Foreskin melanocyte (primary cell): ENCODE measurements at places on chromosomes 5 and 9.

GRCh38 chr9:91714020-91714806 lies 235.8 kb downstream of the ROR2 start:
- DNase-seq: no peak

DNA sequence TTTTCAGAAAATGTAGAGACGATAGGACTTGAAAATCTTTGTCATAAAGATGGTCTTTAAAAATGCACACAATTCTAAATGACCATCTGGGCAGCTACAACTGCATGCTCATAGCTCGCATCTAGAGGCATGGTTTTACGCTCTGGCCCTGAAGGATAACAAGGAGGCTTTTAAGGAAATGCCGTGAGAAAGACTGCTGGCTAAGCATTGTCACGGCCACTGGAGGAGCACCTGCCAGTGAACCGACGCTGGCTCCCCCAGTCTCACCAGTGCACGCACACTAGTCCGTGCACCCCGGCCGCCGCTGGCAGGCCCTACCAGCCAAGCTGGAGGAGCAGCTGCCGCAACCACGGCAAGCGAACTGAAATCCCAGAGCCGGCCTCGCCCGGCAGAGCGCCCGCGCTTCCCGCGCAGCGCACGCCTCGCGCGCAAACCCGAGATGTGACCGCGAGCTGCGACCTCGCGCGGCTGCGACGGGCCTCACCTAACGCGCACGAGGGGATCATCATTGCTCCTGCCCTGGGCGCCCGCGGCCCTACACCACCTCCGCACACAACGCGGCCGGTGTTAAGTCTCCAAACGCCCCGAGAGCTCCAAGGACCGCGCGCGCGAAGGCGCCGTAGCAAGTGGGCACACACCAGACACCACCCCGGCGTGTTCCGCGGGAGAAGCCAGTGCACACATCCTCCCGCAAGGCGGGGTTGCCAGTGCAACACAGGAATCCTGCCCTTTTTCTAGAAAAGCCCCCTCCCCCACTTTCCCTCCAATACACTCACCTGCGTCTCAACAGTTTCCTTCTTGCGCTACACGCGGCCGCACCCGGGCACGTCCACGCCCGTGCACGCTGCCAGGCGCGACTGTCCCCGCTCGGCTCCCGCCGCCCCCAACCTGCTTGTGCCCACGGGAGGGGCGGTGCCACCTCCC lies 5.3 kb downstream of the ELAVL2 start:
- no peak for DNase-seq

GRCh38 chr5:81961651-81962440 lies 10.0 kb upstream of the ATG10 start:
- DNase-seq: no peak

GRCh38 chr5:117829646-117830045 lies 1158.7 kb downstream of the DTWD2 start:
- DNase-seq: no peak

- no peak for DNase-seq
These were observed 180.8 kb downstream of the ASTN2 start for GRCh38 chr9:117234103-117234502.

- DNase-seq: no peak
These were observed 43.7 kb downstream of the BICD2 start for GRCh38 chr9:92720807-92721535.

- no peak for DNase-seq
These were observed 161.9 kb downstream of the MAPKAP1 start for GRCh38 chr9:125544988-125545651.

DNA sequence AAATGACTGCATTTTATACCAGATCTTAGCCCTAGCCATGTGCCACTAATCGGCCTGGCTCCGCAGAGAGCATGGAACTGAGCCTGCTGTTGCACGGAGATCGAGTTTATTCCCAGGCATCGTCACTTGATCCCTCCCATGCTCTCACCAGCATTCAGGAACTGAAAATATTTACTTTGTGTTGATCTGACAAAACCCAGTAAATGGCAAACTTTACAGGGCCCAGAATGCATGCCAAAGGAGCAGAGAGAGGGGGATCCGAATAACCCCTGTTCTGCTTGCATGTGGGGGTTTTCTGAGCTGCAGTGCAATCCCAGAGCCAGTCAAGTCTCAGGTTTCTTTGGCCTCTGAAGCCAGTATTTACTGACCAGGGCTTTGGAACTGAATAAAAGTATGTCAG lies 87.3 kb downstream of the GAS1 start:
- no peak for DNase-seq

DNA sequence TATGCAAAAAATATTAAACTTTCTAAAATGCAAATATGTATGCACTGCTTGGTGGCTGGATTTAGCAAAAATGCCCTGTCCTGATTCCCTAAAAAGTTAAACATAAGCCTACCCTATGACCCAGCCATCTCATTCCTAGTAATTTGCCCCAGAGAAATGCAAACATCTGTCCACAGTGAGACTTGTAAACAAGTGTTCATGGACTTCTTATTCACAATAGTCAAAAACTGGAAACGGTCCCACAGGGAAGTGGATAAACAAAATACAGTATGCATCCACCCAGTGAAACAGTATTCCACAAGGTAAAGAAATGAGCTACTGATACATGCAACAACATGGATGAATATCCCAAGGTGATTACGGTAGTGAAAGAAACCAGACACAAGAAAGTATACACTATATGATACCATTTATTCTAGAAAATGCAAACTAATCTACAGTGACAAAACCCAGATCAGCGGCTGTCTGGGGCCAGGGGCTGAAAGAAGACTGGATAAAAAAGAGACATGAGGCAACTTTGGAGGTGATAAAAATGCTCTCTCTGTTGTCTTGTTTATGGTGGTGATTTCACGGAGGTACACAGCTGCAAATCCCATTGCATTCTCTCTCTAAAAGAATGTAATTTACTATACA lies 277.3 kb downstream of the GLIS3 start:
- no peak for DNase-seq

- no peak for DNase-seq
These were observed 267.1 kb downstream of the SPATA31D1 start for GRCh38 chr9:82255481-82256176.

DNA sequence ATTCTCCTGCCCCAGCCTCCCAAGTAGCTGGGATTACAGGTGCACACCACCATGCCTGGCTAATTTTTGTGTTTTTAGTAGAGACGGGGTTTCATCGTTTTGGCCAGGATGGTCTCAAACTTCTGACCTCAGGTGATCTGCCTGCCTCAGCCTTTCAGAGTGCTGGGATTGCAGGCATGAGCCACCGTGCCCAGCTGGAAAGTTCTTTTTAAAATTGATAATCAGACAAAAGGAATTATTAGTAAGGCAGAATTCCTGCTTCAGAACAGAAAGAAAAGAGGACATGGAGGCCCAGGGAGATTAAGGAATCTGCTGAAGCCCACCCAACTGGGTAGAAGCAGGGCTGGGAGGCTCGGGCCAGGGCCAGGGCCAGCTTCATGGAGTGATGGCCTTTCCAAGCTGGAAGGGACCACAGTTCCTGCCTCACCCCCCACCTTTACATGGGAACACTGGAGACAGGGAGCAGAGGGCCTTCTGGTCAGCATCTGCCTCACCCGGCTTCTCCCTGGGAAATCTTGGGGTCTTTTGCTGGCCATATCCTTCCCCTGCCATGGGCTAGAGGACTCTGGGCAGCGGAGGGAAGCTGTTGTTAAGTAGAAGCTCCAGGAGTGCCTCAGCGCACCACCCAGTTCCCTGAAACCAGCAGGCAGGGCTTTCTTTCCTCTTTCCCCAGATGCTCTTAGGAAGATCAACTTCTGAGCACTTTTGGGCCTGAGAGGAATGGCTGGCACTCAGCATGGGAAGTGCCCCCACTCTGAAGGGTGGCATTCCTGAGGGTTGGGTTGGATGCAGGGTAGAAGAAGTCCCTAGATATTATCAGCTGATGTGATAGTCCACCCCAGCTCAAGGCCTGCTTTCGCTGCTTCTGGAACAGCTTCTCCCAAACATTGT lies 70.1 kb downstream of the RGS3 start:
- no peak for DNase-seq

GRCh38 chr9:110933350-110934001 lies 104.8 kb downstream of the LPAR1 start:
- no peak for DNase-seq

GRCh38 chr5:1367149-1367548 lies 22.2 kb upstream of the CLPTM1L start:
- no peak for DNase-seq

- DNase-seq: no peak
These were observed 41.2 kb upstream of the STRBP start for GRCh38 chr9:123309611-123310010.

- DNase-seq: peak; percentile 31
These were observed 1.2 kb upstream of the INSL6 start for GRCh38 chr9:5186416-5187169.

DNA sequence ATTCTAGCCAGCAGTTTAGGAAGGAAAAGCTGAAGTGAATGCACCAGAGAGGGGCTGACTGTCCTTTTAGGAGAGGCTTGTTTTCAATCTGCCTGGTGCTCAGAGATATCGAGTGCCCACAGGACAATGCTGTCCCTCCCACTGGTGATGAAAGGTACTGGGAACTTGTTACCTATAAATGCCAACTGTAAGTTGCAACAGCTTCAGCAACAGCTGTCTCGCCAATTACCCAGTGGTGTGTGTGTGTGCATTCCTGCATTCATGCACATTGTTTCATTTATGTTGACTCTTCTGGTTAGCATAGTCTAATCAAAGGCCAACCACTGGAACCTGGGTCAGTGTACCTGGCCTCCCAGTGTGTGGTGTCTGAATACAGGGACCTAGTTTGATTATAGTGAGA lies 161.1 kb downstream of the CSNK1G3 start:
- DNase-seq: no peak

- DNase-seq: no peak
These were observed 310.9 kb downstream of the EFNA5 start for GRCh38 chr5:107359916-107360234.

- no peak for DNase-seq
These were observed 23.1 kb upstream of the ACOT12 start for GRCh38 chr5:81417052-81417451.

GRCh38 chr5:149037817-149038216 lies 25.0 kb downstream of the SH3TC2 start:
- DNase-seq: no peak

DNA sequence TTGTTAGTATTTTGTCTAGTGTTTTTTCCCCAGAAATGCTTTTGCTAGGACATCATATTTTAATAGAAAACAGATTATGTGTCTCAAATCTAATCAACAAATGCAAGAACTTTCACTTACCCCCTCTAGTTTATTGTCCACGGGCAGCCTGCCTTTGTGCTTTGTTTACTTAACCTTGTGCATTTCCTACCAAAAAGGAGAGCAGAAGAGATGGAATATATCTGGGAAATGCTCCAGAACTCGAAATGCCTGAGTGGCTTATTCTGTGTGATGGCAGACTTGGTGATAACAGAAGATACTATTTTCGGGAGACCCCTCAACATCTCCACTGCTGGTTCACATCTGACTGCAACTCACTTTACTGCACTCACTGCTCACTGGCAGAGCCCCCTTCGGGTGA lies 33.3 kb upstream of the SPDL1 start:
- DNase-seq: no peak

GRCh38 chr5:66553368-66553912 lies 42.8 kb upstream of the MAST4 start:
- no peak for DNase-seq

DNA sequence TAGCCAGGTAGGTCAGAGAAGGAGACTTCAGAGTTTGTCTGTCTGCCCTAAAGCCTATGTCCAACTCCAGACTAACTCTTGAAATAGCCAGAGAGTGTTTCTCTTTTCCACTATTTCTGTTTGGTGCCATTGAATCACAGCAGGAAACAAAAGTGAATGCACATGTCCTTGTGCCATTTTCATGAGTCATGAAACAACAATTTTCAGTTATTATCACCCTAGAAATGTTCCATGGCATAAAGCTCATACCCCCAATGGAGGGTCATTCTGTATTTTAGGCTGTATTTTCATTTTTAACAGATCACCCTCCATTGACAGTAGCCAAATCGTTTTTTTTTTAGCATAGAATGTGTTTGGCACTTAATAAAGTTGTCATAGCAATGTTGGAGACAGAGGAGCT lies 124.7 kb downstream of the PAPPA start:
- DNase-seq: no peak

GRCh38 chr5:175900157-175900556 lies 28.8 kb downstream of the CPLX2 start:
- no peak for DNase-seq

DNA sequence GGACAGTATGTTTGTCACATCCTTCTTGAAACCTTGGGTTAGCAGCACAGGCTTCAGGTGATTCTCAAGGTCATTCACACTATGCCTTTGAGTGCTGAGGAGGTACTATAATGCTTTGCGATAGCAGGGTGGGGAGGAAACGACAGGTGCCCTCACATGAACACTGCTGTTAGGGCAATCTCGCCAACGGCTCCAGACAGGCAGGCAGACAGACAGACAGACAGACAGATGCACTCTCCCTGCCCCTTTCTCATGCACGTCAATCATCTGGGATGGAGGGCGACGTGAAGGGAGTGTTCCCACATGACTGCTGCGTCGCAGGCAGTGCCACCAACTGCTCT lies 82.9 kb downstream of the RAPGEF1 start:
- DNase-seq: no peak

DNA sequence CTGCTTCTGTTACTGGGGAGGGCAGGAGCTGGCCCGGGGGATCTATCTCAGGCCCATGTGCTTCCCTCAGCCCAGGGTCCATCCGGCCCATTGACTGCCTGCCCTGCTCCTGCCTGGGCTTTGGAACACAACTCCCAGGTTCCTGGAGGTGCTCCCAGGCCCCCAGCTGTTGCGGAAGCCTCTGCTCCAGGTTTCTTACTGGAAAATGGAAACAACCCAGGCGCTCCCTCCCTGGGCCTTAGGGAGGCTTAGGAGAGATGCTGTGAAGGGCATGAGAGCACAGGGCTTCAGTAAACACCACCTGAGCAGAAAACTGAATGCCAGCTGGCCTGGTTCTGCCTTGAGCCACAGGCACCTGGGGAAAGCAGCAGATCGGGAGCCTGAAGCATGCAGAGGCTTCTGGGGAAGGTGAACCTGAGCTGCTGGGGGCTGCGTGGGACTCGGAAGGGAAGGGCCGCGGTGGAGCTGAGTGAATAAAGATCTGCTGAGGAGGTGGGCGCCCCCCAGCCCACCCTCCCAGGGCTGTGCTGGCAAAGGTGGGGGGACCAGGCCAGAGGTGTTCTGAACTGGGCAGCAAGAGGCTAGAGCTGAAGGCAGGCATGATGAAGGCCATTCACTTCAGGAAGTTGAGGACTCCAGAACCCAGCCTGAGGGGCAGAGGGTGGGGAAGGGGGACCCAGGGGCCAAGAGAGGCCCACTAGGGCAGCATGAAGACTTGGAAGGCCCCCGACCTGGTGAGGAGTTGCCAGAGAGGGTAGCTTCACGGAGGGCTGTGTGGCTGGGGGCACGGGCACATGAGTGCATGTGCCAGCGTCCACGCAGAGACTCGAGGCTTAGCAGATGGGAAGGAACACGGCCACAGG lies 64.8 kb downstream of the SHB start:
- DNase-seq: no peak

DNA sequence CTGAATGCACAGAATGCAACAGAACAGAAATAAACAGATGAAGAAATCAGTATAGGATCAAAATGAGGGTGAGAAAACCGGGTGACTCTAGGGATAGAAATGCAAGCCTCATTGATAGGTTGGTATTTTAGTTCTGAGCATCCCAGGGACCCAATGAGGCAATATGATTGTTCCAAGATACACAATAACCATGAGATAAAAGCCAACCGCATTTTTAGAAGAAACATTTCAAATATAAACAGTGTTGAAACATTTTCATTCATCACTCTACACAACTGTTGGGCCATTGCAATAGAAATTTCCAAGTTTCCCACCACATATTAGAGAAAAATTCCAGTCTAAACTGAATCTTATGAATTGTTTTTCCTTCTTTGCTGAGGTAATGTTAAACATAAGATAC lies 452.3 kb upstream of the PTGER4 start:
- no peak for DNase-seq
